ENCODE measurements at places on chromosomes 11 and 22.
A peak's percentile ranks its signal among the peaks of the same experiment; 100 is the strongest.

GRCh38 chr11:108938604-108939003, 273.7 kb downstream of the DDX10 start:
- DNase-seq, result no peak

DNA sequence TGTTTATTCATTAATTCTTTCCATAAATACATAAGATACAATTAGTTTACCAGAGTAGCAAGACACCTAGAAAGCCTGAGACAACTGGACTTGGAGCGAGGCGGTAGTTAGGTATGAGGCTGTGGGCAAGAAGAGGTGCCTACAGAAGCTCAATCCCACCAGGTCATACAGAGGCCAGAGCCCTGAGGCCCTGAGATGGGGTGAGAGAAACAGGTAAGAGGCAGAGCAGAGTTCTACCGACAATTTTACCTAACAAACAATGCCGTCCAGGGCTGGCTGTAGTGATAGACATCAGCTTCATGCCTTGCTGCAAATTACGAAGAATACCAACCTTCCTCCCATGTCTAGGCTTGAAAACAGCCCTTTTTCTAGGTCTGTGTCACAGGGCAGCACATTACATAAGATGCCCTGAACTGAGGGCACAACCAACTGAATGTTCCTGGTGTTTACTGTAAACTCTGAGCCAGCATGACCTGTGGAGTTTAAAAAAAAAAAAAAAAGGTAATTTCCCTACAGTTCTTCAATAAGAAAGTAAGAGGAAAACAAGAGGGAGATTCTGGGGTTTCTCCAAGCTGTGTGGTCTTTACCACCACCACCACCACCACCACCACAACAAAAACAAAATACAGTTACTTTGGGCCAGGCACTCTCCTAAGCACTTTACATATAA, 105.8 kb downstream of the GAB2 start:
- DNase-seq, result no peak

GRCh38 chr11:34631297-34631696, 10.4 kb downstream of the EHF start:
- peak; percentile 64 for DNase-seq

DNA sequence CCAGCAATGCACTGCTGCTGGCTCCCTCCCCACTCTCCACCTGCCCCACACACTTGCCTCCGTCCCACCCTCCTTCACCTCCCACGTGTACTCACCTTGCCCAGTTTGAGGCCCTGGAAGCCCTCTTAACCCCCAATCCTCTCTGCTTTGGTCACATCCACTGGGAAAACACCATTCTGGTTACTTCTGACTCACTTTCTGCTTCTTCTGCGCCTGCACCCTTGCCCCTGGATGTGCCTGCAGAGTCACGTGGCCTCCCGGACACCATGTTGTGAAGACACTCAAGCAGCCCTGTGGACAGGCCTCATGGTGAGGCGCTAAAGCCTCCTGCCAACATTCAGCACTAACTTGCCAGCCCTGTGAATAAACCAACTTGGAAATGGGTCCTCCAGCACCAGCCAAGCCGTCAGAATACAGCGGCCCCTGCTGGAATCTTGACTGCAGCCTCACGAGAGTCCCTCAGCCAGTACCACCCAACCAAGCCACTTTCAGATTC, 2.6 kb upstream of the NAALADL1 start:
- no peak for DNase-seq

DNA sequence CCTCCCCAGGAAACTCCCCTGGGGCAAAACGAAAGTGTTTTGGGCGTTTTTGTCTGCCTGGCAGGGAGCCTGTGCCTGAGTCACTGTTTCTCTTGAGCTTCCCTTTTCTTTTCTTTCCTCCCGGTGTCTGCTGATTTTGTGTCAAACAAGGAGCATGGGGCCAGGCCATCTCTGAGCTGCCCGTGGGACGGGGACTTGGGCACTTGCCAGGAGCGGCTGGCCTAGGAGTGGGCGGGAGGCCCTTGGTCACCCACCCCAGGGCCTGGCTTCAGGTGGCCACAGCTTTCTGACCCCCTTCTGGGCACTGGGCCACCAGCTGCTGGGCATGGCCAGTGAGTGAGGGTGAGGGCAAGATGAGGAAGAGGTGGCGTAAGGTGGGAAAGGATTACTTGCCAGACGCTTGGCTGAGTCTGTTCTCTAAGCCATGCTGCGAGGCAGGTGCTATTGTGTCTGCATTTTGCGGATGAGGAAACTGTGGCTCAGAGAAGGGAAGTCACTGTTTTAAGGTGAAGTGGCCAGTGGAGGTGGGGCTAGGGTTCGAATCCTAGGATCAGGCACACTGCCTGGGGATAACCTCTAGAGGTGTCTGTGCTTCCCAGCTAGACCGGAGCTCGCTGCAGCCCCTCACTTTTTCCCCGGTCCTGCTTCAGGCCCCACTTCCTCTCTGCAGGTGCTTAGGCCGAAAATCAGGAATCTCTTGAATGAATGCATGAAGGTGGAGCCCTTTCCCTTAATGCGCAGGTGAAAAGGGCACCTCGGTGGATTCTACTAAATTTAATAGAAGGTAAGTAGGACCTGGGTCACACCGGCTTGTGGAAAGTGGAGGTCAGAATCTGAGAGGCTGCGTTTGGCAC, 7.8 kb upstream of the NFAM1 start:
- no peak for DNase-seq

- no peak for DNase-seq
Measured at GRCh38 chr22:35649636-35650250, 1.5 kb downstream of the APOL6 start.

DNA sequence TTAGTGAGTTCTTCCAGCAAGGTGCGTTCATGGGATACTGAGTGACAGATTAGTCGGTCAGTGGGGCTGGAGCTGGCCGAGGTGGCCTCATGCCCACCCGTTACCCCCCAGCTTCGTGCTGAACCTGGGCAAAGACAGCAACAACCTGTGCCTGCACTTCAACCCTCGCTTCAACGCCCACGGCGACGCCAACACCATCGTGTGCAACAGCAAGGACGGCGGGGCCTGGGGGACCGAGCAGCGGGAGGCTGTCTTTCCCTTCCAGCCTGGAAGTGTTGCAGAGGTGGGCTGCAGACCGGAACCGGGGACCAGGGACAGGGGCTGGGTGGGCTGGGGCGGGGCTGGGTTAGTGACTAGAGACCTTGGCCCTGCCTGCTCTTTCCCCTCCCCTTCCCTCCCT, 2.9 kb downstream of the LGALS1 start:
- DNase-seq, result no peak

DNA sequence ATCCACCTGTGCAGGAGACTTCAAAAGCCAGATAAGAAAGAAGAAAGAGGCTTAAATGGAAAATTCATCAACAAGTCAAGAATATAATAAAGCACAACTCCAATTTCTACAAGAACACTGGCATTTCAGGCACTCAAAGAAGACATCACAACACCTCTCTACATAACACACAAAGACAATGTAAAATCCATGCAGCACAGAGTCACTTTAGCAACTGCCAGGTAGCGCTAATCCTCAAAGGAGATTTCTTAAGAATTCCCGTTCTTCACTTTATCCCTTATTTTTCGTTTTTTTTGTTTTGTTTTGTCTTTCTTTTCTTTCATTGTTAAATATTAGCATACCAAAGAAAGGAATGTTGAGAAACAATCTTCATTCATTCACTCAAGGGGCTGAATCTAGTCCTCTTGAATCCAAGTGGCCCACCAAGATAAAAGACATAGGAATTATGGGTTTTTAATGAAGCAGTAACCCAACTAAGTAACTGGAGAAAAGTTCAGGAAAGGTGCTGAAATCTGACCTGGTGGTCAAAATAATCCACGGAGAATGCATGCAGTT, 95.0 kb downstream of the CADM1 start:
- DNase-seq, result no peak

- no peak for DNase-seq
Measured at GRCh38 chr11:35041070-35041554, 97.9 kb upstream of the CD44 start.

GRCh38 chr11:59938132-59938531, at the start of gene OOSP1:
Gene OOSP1 (plus strand): TSS chr11:59938432. CDS start chr11:59938455, 23 bp downstream.
- no peak for DNase-seq

DNA sequence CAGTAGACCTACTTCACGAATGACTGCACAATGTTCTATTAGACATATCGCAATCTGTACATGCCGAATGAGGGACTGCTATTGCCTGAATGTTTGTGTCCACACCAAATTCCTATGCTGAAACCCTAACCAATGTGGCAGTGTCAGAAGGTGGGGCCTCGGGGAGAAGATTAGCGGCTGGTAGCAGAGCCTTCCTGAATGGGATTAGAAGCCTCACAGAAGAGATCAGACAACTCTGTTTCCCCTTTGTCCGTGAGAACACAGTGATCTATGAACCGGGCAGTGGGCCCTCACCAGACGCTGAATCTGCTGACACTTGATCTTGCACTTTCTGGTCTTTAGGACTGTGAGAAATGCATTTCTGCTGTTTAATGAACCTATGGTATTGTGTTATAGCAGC, 33.1 kb downstream of the LRFN4 start:
- DNase-seq, result no peak

DNA sequence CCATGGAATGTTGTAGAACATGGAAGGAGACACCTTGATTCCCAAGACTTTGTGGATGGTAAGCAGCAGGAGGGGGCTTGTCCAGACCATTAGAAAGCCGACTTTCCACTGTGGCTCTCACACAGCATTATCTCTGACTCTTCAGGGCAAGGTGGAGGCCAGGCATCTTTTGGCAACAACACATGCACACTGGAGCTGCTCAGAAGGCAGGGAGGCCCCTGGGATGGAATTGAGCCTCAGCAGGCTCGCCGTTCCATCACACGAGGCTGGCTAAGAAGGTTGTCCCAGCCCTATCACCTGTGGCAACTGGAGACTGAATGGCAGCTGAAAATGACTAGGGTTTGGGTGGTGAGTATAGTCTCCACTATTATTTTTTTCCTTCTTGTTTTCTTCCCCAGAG, 76.3 kb upstream of the TMEM45B start:
- DNase-seq, result no peak

- no peak for DNase-seq
Measured at GRCh38 chr11:127675581-127675980, 675.0 kb upstream of the KIRREL3 start.

DNA sequence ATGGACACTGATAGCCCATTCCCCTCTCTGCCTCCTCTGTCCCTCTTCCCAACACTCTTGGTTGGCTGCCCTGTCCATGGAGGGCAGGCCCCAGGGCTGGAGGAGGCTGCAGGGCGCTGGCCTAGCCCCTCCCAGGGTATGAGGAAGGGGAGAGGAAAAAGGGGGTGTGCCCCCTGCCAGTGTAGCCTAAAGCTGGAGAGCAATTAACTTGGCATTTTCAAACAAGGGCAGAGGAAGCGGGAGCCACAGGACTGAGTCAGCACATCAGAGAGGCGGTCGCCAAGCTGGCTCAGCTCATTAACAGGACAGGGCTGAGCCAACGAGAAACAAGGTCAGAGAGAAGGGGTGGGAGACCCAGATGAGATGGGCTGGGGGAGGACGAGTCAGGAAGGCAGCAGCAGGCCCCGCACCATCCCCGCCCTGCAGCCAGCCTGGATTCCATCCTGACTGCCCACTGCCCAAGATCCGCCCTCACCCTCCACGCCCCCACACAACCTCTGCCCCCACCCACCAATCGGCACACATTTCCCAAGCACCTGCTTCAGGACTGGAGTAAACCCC, 76.3 kb downstream of the BUD13 start:
- no peak for DNase-seq

DNA sequence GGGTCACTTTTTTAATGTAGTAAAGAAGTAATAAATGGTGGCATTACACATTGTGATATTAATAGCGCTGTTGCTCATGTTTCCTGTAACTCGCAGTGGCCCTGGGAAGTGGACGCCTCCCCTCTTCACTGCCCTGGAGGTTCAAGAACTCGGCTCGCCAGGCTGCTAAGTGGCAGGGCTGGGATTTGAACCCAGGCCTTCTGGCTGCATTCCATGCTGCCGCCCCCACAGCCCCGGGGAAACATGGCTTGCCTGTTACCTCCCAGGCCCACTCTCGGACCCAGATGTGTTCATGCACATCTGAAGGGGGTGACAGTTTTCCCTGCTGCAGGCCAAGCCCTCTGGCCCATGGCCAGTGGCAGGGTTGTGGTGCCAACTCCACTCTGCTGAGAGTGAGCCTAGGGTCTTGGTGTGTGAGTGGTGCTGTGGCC, 25.0 kb upstream of the MGAT3 start:
- no peak for DNase-seq

DNA sequence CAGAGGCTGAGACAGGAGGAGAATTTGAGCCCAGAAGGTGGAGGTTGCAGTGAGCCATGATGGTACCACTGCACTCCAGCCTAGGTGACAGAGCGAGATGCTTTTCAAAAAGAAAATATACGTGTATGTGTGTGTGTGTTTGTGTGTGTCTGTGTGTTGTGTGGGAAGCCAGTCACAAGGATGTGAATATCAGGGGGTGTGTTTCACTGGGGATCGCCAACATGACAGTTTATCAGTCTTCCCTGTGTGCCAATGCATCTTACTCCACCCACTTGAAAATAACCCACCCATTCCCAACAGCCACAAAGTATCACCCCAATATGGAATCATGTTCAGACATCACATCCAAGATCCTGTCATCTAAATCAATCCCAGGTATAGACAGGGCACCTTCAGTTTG, 10.4 kb upstream of the APOBEC3B start:
- DNase-seq, result no peak

- no peak for DNase-seq
Measured at GRCh38 chr22:39138357-39138997, 14.0 kb downstream of the CBX7 start.

DNA sequence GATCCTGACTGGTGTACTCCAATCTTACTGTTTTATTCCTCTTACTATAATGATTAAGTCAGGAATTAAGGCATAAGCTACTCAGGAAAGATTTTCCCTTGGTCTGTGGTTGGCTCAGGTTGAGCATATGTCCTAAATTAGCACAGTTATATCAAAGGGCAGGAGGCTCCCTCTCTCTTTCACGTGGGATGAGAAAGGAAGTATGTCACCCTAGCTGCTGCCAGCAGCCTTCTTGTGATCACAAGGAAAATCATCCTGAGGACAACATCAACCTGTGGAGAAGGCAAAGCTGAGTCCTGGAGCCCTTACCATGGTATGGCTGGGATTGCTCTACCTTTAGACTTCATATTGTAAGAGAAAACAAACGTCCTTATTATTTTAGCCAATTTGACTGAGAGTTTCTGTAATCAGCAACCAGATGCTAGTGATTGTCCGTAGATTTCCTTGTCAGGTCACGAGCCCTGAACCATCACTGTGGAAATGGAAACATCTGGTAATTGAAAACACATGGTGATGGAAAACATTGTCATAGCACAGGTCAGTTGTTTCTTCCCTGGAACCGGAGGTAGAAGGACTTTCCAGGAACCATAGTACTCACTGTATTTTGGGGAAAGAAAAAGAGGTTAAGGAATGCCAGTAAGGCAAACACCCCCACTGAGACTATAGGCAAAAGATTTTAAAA, 40.6 kb upstream of the DEUP1 start:
- no peak for DNase-seq

DNA sequence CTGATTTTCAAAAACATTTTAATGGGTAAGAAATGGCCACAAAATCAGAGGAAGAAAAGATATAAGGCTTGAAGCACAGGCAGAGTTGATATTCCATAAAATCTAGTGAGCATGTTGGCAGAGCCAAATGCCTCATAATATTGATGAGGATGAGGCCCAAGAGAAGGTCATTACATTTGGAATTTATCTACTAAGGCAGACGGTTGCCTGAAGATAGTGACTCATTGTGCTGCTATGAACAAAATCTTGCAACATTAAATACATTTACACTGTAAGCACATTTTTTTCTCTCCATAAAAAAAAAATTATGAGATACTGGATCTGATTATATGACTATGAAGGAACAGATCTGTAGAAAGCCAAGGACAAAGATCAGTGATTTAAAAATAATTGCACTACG, 881.4 kb upstream of the CHORDC1 start:
- DNase-seq, result no peak

GRCh38 chr11:68821670-68822069, 20.0 kb downstream of the CPT1A start:
- DNase-seq, result no peak

- peak; percentile 71 for DNase-seq
Measured at GRCh38 chr11:13335319-13335718, 57.7 kb downstream of the BMAL1 start.
